Activated T-cell treated with anti-CD3 and anti-CD28 coated beads, Interleukin-2, amount 50 U/mL, for 1 hour (primary cell): ENCODE measurements at places on chromosomes 1 and 21.

GRCh38 chr1:240854367-240854766, 242.4 kb upstream of the GREM2 start:
- DNase-seq = no peak

- DNase-seq = no peak
Observed at GRCh38 chr1:151944126-151944856, 35.0 kb upstream of the THEM4 start.

DNA sequence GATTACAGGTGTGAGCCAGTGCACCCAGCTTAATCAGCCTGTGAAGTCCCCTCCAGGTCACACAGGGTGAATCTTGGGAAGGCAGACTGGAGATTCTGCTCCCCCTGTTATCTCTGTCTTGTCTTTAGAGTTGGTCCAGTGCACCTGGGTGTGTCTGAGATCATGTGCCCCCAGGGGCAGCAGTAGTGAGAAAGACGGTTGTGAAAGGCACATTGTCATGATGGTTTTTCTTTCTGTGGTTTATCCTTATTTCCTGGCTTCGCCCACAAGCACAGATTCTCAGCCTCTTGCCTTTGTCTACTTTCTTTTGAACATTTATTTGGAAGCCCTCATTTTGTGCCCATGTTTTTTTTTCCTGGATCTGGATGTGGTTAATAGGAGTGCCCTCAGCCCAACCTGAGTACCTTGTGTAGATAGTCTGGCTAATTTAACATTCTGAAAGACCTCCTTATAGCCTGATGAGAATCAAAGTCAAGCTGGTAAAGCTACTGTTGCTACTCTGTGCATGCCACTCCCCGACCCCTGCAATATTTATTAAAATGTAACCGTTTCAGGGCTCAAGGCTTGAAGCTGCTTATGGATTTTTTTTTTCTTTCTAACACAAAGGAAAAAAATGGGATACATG, 23.7 kb downstream of the UCK2 start:
- DNase-seq = no peak

- DNase-seq = no peak
Observed at GRCh38 chr1:215202868-215203267, 120.3 kb downstream of the KCNK2 start.

GRCh38 chr21:14594967-14595366, 48.9 kb upstream of the SAMSN1 start:
- DNase-seq = no peak

- DNase-seq = no peak
Observed at GRCh38 chr1:50851034-50851433, 109.0 kb downstream of the FAF1 start.

DNA sequence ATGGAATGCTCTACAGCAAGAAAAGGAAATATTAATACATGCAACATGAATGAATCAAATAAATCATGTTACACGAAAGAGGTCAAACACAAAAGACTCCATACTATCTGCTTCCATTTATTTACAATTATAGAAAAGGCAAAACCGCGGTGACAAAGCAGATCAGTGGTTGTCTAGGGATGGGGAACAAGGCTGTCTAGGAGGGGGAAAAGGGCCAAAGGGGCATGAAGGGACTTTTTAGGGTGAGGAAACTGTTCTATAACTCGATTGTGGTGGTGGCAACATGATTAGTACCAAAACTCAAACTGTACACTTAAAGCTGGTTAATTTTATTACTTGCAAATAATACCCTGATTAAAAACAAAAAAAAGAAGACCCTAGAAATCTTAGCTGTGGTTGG, 20.6 kb downstream of the CAPZB start:
- DNase-seq = no peak

- no peak for DNase-seq
Observed at GRCh38 chr1:19969898-19970660, 9.3 kb downstream of the PLA2G2A start.

DNA sequence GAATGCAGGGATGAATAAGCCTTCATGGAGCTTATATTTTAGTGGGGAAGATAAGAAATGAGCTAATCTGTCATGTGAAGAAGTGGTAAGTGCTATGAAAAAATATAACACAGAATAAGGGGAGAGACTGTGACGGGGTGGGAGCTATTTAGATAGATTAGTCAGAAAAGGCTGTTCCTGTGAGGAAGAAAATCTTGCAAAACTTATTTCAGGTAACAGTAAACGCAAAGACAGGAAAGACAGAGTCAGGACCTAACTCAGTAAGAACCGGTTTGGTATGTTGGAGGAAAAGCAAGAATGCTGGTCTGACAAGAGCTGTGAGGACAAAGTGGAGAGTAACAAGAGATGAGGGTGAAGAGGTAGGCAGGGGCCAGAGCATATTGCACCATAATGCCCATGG, 22.0 kb downstream of the GNAI3 start:
- DNase-seq = no peak

- DNase-seq = no peak
Observed at GRCh38 chr1:158140764-158141192, 39.9 kb upstream of the CD1D start.

DNA sequence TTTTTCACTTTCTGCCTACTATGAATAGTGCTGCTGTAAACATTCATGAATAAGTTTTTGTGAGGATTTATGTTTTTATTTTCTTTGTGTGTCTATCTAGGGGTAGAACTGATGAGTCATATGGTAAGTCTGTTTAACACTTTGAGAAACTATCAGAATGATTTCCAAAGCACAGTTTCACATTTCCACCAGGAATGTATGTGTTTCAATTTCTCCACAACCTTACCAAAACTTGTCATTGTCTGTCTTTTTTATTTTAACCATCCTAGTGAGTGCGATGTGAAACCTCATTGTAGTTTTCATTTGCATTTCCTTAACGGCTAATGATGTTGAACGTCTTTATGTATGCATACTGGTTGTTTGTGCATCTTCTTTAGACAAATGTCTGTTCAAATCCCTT, 23.5 kb downstream of the RNASEL start:
- DNase-seq = no peak
